Fibroblast of skin of left biceps (primary cell): ENCODE measurements at places on chromosomes 1 and 21.

DNA sequence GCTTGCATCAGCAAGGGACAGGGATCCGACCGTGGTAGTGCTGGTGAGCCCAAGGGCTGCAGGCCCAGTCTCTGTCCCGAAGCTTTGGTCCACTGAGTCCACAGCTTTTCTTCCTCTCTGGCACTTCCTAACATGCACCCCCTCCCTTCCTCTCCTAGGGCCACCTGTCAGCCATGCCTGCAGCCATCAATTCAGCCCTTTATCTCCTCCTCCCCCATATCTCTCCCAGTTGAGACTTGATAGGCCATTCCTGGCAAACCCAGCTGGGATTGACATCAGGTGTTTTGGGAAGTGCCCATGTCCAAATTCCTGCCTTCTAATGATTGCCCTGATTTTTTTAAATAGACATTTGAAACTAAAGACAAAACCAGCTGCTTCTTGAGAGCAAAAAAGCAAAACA is 25.6 kb downstream of the HLX start:
- no peak for DNase-seq

- no peak for DNase-seq
Measured at GRCh38 chr1:25813071-25813733, 6.6 kb upstream of the MTFR1L start.

DNA sequence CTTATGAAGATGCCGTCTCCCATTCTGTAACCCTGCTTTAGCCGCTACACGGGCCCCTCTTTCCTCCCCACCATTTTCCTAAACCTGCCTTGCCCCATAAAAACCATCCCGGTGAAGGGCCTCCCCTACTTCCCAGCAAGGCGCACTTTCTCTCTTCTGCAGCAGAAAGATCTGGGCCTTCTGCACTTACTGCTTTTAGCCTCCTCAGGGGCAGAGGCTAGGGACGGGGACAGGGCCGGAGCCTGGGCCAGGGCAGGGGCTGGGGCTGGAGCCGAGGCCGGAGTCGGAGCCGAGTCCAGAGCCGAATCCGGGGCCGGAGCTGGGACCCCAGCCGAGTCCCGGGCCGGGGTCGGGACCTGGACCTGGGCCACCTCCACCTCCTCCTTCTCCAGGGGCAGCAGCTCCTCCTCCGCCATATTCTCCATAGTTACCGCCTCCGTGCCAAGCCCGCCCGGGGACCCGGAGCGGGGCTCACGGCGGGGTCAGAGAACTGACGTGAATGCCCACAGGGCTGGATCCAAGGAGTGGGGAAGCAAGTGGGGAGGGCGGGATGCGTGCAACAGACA is 382 bp downstream of the TRMT1L start:
- DNase-seq, result no peak

GRCh38 chr1:10685808-10686403 is 110.5 kb downstream of the CASZ1 start:
- no peak for DNase-seq

GRCh38 chr1:92883297-92883696 is 51.5 kb downstream of the RPL5 start:
- no peak for DNase-seq

- no peak for DNase-seq
Measured at GRCh38 chr1:5750186-5751162, 241.8 kb downstream of the NPHP4 start.

GRCh38 chr21:42461185-42461520 is 34.9 kb downstream of the RSPH1 start:
- DNase-seq, result no peak

DNA sequence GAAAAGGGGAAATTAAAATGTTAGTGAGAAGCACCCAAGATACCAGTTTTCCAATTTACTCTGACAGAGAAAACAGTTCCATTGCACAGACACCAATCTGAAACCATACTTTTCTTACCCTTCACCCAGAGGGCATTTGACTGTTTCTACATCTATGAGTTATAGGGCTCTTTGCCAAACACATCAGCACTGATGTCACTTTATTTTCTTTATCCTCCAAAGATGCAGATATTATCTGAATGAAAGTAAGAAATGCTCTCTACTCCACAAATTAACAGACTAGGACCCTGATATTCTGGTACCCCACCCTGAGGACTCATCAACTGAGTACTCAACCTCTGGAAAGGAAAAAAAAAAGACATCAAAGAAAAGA is 24.2 kb upstream of the PEX19 start:
- DNase-seq, result no peak

DNA sequence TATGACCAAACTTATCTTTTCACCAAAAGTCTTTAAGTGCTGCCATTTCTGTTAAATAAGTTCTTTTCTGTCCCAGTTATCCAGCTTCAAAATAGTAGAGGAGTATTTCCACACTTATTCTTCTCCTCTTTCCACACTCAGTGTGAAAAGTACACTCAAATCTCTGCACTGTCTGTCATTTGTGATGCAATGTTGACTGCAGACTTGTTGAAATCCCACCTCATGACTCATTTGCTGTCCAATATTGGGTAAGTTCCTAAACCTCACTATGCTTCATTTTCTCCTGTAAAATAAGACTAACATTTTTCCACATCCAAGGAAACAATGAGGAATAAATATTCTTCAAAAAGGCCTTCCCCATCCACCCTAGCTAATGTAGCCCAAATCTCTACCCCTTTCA is 17.5 kb downstream of the LRRIQ3 start:
- no peak for DNase-seq

- DNase-seq, result no peak
Measured at GRCh38 chr1:161209790-161210409, 5.2 kb upstream of the FCER1G start.

- no peak for DNase-seq
Measured at GRCh38 chr1:70284366-70284765, 63.2 kb downstream of the SRSF11 start.

DNA sequence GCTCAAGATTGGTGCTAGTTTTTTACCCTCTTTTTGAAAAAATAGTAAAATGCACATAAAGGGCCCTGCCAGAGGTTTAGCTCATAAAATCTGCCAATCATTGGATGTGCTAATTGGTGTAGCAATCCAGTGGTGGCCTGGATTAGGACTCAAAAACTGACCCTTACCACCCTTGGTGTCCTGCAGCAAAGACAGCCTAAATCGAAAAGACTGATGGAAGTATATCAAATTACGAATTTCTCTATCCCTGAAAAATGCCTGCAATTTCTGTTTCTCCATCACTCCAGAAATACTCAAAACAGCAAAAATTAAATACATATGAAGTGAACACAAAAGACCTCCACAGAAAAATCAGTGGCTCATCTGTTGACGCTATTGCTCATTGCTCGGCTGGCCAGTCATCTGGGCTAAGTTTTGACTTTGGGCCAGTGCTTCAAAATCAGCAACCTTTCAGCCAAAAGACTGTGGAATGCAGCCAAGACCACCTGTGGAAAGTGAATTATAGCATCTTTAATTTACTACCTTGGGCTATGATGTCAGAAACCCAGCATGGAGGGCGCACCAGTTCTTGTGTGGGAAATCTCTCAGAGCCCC is 30.0 kb downstream of the WLS start:
- peak; percentile 59 for DNase-seq

DNA sequence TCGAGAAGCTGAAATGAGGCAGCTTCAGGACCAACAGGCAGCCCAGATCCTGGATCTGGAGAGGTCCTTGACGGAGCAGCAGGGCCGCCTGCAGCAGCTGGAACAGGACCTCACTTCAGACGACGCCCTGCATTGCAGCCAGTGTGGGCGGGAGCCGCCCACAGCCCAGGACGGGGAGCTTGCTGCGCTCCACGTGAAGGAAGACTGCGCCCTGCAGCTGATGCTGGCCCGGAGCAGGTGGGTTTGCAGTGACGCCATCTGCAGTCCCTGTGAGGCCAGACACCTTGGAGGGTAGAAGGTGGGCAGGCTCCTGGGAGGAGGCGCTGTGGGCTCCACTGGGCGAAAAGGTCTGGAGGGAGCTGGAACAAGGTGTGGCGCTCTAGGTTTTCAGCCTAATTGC is 39.7 kb downstream of the PCNT start:
- DNase-seq, result no peak

DNA sequence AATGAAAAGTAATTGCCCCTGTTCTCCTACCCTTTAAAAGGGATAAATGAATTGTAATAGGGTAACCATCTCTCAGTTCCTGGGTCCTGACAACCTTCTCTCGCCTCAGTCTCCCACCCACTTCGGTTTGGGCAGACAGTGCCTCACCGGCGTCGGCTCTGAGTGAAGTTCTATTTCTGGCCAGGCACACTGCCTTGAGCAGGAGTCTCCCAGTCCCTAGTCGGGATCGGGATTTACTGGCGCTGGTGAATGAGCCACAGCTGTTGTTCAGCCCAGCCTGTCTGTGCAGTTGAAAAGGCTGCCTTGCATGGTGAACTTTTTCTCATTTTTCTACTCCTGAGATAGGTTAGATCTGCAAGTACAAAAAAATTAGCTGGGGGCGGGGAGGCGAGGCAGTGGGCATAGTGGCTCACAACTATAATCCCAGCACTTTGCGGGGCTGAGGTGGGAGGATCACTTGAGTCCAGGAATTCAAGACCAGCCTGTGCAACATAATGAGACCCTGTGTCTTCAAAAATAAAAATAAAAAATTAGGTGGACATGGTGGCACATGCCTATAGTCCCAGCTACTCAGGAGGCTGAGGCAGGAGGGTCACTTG is 7.4 kb downstream of the PLEKHM2 start:
- DNase-seq, result no peak

GRCh38 chr1:185869590-185869989 is 135.4 kb downstream of the HMCN1 start:
- DNase-seq, result no peak

DNA sequence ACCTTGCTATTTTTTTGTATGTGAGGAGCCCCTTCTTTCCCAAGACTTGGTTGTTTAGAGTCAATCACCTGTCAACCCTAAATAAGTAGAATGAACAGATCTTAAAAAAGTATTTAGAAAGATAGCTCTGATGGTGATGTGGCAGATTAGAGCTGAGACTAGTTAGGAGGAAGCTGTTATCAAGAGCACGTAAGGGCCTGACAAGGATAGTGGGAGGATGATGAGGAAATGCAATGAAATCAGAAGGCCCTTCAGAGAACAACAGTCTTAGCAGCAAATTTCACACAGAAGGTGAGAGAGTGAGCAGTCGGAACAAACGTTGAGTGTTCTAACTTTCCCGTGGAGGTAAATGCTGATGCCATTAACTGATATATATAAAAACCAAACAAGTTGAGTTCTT is 15.9 kb upstream of the S1PR1 start:
- no peak for DNase-seq

- peak; percentile 23 for DNase-seq
Measured at GRCh38 chr1:178451529-178451928, 45.2 kb downstream of the CLEC20A start.

GRCh38 chr1:153363641-153364040 is 6.0 kb downstream of the S100A9 start:
- DNase-seq, result no peak
